Activated CD4-positive, alpha-beta memory T cell treated with anti-CD3 and anti-CD28 coated beads for 36 hours (primary cell): ENCODE measurements at places on chromosomes 7 and 10. TPM values are rescaled to one million over a fixed set of nuclear protein-coding genes. Genes with fewer than 3 reads are reported as not detected.

Gene KLF14
- total RNA-seq, result not detected

Gene GUSB
- 53.1 TPM for total RNA-seq

Gene SORCS3
- total RNA-seq, result not detected

Gene GJD4
- not detected for total RNA-seq

Gene GBF1
- total RNA-seq, result 44.0 TPM

DNA sequence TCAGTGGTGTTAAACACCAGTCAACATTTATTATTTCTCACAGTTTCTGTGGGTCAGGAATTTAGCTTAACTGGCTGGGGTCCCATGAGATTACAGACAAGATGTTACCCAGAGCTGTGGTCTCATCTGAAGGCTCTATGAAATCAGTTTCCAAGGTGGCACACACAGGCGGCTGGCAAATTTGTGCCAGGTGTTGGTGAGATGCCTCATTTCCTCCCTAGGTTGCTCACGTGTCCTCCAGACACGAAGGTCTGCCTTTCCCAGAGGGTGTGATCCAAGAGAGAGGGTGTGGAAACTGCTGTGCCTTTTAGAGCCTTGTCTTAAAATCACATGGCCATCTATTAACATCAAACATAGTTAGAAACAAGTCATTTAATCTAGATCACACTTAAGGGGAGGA, 209.0 kb downstream of the JCAD start:
- DNase-seq, result no peak

GRCh38 chr7:43637114-43637806, 54.4 kb downstream of the STK17A start:
- DNase-seq, result no peak

- no peak for DNase-seq
These were observed 161.8 kb downstream of the DPY19L1 start for GRCh38 chr7:34875481-34875880.

GRCh38 chr7:7214398-7215347, 32.3 kb downstream of the C1GALT1 start:
- DNase-seq, result no peak

DNA sequence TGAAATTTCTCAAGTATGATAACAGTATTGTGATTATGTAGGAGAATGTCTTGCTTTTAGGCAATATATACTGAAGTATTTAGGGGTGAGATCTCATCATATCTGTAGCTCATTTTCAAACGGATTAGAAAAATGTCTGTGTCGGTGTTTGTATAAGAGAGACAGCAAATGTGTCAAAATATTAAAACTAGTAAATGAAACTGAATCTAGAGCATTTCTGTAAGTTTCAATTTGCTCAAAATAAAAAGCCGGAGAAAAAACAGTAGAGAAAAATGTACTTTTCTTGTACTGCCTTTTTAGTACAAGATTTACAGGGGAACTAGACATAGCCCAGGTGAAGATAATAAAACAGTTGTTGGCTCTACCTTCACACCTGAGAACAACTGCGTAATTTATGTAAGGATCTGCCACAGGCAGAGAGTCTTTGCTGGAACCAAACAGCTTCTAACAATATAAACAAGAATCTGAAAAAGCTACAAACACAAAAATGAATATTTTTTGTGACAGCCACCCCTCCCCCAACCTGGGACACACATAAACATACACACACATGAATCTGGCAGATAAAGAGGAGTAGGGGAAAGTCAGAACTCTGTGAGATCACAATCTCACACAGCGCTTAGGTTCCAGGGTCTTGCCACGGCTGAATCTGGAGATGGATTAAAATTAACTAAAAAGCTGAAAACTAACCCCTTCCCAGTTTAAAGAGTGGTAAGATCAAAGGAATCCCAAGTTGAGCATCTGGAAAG, 153.3 kb downstream of the AVL9 start:
- no peak for DNase-seq

DNA sequence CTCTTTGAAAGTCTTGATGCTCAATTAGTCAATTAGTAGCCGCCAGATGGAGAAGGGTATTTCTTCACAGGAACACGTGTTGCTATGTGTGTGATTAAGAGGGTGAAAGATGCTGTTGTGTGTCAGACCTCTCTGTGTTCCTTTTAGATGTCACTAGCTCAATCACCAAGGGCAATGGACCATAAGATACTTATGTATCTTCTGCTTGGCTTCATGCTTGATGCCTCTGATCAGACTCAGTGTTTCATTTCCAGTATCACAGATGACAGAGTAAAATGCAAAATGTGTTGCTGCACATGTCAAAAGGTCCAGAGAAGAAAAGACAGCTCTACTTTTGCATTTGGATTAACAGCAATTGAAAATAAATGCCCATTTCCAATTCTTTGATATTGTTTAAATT, 865.9 kb downstream of the CNTNAP2 start:
- no peak for DNase-seq
